Neural crest cell (in vitro differentiated cells): ENCODE measurements at places on chromosomes 16 and 17. TPM values are rescaled to one million over a fixed set of nuclear protein-coding genes. Genes with fewer than 3 reads are reported as not detected.

- DNase-seq = peak; percentile 23
Observed at GRCh38 chr16:23974223-23974622, 138.4 kb downstream of the PRKCB start.

GRCh38 chr16:4914528-4915225 is 22.3 kb downstream of the PPL start:
- no peak for DNase-seq

GRCh38 chr17:29667969-29668368 is 45.3 kb upstream of the CORO6 start:
- DNase-seq = no peak

DNA sequence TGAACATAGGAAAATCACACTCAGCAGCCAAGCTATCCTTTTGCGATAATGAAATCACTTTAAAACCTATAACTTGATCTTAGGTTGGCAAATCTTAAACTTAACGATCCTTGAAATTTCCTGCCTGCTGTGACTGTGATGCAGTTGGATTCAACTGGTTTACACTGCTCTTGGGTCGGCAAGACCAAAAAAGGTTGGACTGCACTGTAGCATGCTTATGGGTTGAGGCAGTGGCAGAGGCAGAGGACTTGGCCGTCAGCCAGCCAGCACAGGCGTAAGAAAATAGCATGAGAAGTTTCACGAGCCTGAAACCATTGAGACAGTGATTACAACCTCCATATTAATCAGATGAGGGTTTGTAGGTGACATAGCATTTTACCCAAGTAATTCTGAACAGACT is 21.4 kb downstream of the WSB1 start:
- DNase-seq = no peak

- peak; percentile 39 for DNase-seq
Observed at GRCh38 chr16:86252596-86252995, 257.7 kb upstream of the FOXF1 start.

- DNase-seq = no peak
Observed at GRCh38 chr16:10943064-10943353, 741 bp upstream of the DEXI start.

NEUROD2 gene
- not detected in 2 replicates for total RNA-seq

- DNase-seq = no peak
Observed at GRCh38 chr16:80263848-80264694, 276.7 kb upstream of the DYNLRB2 start.

AFMID gene
- 38.1 and 41.9 TPM in 2 replicates for total RNA-seq

DNA sequence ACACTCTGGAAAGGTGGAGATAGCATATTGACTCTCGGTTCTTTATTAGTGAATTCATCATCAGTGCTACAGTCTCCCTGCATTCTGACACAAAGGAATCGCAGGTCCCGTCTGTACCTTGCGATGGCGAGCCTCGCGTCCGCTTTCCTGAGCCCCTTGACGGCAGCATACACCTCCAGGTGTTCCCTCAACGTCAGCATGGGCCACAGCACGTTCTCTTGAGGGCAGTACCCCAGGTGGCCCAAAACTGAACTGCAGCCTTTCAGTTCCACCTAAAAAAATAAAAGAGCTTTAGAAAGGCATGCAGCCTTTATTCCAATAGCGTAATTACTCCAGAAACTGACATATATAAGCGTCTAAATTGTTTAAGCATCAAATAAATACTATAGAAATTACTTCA is 24.2 kb upstream of the ABCA9 start:
- DNase-seq = no peak

GRCh38 chr17:39352511-39352910 is 48.9 kb downstream of the FBXL20 start:
- no peak for DNase-seq

DNA sequence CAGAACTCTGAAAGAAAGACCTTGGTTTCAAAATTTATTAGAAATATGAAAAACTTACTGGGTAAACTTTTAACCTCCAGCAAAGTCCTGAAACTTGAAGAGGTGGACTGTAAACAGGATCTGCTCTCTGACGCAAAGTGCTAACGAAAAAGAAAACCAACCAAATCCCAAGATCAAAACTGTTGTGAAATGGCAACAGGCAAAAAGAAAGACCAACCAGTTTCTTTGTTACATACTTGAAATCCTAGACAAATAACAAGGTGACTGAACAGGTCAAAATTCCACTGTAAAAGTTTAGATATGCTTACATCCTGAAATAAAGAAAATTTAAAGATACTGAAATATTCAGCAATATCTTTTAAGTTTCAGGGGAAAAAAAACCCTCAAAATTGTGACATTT is 44.2 kb downstream of the TRIM37 start:
- DNase-seq = no peak

DNA sequence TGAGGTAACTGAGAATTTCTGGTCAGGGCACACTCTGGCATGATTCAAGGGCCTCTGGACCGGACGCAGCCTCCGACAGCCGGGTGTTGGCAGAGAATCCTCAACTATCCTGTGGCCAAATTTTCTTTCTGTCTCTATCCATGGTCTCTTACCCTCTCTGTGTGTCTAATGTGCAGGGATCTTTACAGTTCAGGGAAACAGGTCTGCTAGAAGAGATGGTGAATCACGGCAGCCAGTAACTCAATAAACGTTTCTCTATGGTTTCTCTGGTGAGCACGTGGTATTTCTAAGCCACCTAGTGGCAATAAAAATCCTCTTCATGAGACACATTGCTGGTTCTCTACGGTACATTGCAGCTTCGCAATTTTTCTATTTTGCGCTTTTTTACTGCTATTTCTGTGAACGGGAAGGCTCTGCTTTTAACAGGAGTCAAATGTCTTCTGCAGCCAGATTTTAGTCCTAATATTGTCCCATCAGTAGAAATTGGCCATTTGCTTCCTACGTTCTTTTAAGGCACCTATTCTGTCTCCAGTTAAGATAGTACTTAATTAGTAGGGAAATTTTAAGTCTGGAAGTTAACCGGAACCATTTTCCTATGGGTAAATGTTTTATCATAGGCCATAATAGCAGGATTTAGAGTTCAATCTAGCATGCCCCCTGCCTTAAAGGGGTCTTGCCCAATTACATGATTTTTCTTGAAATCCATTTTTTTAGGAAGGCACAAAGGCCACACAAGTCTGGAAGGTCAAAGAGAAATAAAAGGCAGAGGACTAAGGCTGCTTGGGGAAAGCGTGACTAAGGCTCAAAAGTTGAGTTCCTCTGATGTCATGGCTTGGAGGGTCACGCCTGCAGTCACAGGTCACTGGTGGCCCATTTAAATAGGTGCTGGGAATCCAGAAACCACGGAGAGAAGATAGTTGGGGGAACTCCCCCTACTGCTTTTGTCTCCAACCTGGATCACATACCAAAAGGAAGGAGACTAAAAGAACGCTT is 31.5 kb downstream of the QPRT start:
- DNase-seq = peak; percentile 26

DNA sequence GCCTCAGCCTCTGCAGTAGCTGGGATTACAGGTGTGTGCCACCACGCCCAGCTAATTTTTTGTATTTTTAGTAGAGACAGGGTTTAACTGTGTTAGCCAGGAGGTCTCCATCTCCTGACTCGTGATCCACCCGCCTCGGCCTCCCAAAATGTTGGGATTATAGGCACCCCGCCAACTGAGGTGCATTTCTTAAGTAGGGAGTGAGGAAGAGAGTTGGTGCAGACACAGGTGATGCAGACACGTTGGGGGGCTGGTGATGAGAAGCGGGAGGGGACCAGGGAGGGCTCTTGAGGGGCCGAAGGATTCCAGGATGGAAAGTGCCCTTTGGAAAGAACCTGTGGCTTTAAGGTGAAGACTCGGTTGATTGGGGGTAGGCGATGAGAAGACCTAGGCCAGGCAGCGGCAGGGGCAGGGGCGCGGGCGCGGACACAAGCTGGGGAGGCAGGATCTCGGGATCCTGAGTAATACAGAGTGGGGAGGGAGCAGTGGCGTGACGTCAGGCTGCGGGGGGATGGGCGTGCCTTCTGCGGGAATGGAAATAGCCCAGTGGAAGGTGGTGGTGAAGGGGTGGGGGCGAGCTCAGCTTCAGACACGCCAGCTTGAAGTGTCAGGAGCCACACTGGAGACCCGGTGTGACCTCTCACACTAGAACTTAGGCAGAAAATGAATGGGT is 2.5 kb upstream of the ATP6V0C start:
- DNase-seq = no peak

MMP25 gene
- 0.64 and 0.96 TPM in 2 replicates for total RNA-seq

DNA sequence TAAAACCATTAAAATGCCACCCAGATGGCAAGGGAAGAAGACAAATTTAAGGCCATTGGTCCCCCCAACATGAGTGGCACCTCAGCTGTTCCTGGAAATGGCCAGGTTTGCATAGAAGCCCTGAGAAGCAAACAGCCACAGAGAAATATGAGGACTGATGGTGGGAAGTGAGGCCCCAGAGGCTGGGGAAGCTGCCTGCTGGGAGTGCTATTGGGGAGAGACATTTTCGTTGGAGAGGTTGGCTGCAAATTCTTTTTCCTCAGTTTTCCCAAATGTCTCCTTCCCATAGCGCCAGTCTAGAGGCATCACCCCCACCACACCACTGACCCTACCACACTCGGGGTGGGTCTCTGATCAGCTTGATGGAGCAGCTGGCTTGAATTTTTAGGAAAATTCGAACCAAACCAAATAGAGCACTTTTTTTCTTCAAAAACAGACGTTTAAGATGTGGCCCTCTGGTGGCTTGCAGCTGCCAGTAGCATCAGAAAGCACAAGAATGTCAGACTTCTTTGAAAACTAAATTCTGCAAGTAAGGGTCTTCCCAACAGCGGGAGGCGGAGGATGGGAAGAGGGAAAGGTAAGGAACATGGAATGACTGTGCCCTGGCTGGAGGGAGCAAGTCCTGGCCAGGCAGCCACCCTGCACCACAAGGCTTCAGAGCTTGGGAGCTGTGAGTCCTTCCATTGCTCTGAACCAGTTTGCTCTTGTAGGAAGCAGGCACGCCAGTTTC is 13.2 kb upstream of the SLC12A3 start:
- DNase-seq = no peak

- DNase-seq = no peak
Observed at GRCh38 chr16:74466872-74467271, 45.6 kb upstream of the CLEC18B start.
